CD4-positive, alpha-beta T cell treated with Interleukin-4 for 4 hours (primary cell): ENCODE measurements at places on chromosomes 16 and 17.

- peak; percentile 57 for DNase-seq
Measured at GRCh38 chr17:29565643-29566472, 979 bp downstream of the ABHD15 start.

GRCh38 chr16:50268352-50268751 lies 2.0 kb downstream of the ADCY7 start:
- no peak for DNase-seq

- DNase-seq: no peak
Measured at GRCh38 chr17:48998587-48999440, 1.6 kb downstream of the IGF2BP1 start.

GRCh38 chr17:29573871-29574731 lies 5.6 kb downstream of the TP53I13 start:
- DNase-seq: no peak

GRCh38 chr17:44115585-44116415 lies 7.6 kb downstream of the HDAC5 start:
- DNase-seq: no peak

DNA sequence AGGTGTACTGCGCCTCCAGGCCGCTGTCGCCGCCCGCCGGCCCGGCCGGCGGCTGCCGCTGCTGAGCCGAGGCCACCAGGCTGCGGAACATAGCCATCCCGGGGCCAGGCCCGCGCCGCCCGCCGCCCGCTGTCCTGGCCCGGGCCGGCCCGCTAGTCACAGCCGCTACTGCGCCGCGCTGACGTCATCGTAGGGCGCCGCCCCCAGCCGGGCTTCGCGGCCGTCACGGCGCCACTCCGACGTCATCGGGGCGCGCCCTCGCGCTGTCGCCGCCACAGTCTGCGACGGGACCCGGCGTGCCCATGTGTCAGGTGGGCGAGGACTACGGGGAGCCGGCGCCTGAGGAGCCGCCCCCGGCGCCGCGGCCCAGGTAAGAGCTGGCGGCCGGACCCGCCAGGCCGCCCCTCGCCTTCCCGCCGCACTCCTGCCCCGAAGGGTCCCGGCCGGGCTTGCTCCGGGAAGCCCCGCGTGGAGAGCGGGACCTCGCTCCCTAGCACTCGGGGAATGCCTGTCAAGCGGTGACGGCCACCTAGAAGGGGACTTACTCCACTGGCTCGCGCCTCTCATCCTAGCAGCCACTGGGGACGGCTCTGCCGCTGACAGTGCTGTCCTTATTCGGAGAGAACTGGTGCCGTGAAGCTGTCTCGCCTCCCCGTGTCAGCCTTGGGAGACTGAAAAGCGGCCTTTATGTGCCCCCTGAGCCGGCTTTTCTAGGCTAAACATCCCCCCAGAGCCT lies at the start of the genes CTU2 and RNF166:
CTU2 (plus strand) TSS at position 275 of the 736 bp plus-strand sequence; CDS start at position 303, 28 bp downstream.
RNF166 (minus strand) TSS at position 180 of the 736 bp plus-strand sequence; CDS start at position 97, 83 bp downstream.
- DNase-seq: peak; percentile 84

GRCh38 chr16:11743308-11744074 lies 834 bp upstream of the TXNDC11 start:
- peak; percentile 45 for DNase-seq

DNA sequence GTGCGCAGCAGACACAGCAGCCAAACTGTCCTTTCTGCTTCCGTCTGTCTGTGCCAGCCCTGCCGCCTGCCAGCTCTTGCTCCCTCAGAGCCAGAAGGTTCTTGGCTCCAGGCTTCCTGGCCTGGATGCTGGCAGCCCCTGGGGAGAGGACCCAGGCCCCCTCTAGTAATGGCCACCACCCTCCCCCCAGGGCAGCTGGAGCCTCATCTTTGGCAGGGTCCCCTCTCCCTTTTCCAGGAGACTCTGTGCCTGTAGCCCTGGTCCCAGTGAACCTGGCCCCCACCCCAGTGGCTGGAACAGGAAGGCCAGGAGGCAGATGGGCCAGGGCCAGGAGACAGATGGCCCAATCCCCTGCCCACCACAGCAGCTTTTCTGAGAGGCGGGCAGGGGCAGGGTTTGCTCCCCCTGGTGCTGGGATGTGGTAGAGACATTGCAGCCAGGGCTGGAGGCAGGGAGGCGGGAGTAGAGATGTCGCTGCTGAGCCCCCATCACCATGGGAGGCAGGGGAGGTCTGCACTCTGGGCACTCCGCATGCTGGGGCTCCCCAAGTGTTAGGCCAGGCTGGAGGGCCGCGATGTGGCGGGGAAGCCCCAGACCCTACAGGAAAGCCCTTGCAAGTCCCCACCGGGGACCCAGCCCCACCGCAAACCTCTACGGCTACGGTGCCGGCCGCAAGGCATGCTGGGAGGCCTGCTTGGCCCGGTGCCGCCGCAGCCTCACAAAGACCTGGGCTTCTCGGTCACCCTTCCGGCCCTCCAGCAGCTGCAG lies 16.7 kb downstream of the UNC13D start:
- DNase-seq: peak; percentile 52

GRCh38 chr16:89319886-89320781 lies 102.6 kb downstream of the ZNF778 start:
- DNase-seq: peak; percentile 45

DNA sequence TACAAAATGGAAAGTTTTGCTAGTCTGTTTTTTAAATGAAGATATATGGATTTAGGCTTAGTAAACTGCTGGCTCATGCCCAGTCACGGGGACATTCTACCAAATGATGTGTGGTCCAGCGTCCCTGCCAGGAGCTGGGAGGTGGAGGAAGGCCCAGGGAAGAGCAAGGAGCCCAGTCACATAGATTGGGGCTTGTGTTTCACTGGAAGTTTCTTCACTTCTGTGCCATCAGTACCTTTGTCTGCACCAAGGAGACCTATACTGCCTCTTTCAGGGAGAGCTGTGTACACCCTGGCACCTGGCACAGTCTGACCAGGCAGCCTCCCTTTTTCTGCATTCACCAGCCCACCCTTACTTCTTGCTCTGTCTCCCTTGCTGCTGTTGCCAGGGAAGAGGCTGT lies 32.6 kb upstream of the ERN1 start:
- DNase-seq: no peak

DNA sequence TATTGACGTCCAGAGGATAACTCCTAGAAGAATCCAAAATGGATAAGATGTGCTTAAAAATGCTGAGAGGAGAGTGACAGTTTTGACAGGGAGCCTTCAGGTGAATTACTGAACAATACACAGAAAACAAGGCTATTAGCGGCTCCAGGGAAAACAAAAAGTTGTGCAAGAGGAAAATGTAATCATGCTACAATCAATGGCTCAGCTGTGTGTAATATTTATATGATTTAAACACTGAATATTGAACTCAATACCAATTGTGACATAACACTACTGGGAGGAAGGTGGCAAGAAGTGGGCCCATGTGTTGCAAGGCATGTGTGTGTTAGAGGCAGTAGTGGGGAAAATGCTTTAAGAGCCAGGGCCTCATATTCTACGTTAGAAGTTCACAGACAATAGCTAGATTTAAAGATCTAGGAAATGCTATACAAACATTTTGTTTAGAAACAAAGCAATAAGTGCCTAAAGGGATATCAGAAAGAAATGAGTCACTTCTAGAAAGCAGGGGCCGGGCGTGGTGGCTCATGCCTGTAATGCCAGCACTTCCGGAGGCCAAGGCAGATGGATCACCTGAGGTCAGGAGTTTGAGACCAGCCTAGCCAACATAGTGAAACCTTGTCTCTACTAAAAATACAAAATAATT lies 253.2 kb upstream of the IRX5 start:
- DNase-seq: no peak

DNA sequence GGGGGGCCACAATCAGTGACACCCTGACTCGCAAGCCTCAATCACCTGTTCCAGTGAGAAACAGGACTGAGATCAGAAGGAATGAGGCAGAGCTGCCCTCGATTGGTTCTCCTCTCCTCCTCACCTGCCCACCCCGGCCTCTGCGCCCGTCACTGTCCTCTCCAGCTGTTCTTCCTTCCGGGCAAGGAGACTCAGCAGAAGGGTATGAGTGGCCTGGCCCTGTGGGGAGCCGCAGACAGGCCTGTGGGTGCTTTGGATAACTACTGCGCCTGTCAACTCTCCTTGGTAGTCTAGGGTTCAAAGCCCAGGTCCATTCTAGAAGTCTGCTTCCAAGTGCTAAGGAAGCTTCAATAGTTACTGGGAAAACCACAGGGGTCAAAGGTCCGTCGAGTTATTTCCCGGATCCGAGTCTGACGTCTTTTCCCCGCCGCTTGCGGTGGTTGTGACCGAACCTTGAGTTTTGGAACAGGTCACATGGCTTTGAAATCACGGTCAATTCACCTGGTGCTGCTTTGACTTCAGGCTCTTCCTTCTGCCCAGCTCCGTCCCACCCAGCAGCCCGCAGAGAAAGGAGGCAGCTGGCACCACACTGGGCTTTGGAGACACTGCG lies 8.3 kb downstream of the CARD14 start:
- DNase-seq: no peak

DNA sequence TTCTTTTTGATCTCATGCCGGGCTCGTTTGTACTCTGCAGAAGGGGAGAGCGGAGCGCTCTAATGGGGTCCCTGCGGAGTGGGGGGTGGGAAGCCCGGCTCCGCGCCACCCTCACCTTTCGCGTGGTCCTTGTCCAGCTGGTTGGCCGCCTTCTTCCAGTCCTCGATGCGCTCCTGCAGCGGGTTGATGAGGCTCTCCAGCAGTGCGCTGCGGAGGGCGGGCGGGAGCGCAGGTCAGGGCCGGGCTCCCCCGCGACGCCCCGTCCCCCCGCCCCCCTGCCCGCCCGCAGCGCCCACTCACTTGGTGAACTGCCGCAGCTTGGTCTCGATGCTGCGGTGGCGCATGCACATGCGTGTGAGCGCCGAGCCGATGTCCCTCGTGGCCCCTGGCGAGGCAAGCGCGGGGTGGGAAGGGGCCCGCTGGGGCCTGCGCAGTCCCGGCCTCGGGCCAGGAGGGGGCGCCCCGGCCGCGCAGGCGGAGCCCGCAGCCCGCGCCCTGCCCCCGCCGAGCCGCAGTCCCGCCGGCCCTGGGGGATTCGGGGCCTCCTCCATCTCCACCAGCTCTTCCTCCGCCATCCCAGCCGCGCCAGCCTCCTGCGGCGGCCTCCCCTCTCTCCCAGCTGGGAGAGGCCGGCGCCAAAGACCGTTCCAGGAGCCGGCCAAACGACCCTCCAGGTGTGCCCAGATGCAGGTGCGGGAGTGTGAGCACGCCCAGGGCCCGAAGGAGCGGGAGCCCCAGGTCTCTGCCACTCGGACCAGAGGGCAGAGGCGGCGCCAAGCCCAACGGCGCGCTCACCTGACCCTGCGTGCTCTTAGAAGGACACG lies 6.0 kb downstream of the MTSS2 start:
- DNase-seq: no peak

- DNase-seq: no peak
Measured at GRCh38 chr17:78322858-78323455, 36.9 kb downstream of the SOCS3 start.

GRCh38 chr16:27246439-27246838 lies 22.1 kb downstream of the NSMCE1 start:
- no peak for DNase-seq

- DNase-seq: no peak
Measured at GRCh38 chr16:54455030-54455725, 168.6 kb upstream of the IRX3 start.

DNA sequence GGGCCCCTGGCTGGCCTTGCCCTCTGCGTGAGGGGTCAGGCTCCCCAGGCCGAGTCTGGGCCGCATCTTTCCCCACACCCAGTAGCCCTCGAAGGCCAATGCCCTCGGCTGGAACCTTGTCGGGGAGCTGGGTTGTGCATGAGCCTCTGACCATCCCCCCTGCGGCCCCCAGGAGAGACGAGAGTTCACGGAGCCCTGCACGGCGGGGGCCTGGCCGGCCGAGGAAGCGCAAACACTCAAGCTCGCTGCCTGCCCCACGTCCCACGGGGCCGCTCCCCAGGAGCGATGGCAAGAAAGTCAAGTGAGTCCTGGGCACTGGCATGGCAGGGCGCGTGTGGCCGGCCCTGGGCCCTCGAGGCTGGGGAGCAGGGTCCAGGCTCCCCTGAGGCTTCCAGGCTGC lies 57.3 kb downstream of the BAHCC1 start:
- DNase-seq: no peak

DNA sequence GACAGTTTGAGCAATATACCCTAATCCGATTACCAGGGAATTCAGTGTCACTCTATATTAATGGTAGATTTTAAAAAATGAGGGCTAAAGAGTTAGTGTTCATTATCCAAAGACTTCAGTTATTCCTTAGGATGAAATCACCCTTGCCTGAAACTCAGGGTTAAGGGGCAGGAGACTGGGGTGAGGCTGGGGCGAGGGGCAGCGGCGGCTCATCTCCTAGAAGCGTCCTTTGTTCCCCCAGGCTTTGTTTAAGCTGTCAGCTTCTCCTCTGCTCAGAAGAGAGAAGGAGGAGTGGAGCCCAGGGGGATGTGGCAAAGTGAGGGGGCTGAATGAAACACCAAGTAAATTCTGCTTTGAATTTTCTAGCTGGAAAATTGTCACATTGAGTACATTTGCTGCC lies 117.7 kb upstream of the ELAC2 start:
- DNase-seq: no peak

GRCh38 chr17:1936766-1937165 lies 88.4 kb downstream of the RTN4RL1 start:
- DNase-seq: no peak
